ENCODE measurements at places on chromosomes 2 and 18.

DNA sequence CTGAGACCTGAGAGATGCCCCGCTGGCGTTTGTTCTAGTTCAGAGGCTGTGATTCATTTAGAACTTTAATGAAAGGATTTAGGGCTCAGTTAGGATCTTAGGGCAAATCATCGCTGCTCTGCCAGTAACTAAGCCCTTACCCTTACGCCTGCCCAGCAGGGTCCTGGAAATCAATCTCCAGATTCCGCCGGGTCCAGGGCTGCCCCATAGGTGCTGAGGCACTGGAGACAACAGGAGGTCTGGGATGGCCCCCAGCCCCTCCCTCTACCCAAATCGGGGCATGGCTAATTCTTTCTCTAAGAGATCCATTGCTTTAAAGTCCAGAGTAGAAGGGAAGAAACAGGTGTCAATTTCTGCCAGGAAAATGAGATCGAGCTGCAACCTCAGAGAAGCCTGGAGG, 83.1 kb downstream of the SDC1 start:
- DNase-seq, result no peak

- no peak for DNase-seq
These were observed 11.2 kb downstream of the SLC66A2 start for GRCh38 chr18:79940126-79940813.

DNA sequence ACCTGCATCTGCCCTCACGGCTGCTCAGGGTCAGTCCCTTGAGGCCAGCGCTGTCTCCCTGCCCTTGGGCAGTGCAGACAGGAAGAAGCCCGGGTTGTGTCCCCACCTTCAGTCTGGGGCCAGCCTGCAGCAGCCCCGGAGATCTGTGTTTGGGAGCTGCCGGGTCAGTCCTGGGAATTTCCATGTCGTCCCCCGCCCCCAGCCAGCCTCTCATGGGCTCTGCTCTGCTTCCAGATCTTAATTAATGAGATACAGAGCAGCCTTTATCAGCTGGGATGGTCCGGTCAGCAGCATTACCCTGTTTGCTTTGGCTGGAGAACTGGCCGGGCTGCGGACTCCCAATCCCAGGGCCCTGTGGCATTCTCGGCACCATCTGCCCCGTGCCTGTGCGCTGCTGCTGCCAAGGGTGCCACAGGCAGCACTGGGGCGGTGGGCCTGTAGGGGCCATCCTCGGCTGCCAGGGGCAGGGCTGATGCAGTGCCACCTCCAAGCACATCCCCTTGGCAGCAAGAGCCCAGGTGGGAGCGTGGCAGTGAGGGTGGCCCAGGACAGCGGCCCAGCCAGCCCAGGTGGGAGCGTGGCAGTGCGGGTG, 2.4 kb downstream of the BOK start:
- DNase-seq, result no peak

GRCh38 chr2:60296219-60296955, 257.1 kb downstream of the BCL11A start:
- no peak for DNase-seq

DNA sequence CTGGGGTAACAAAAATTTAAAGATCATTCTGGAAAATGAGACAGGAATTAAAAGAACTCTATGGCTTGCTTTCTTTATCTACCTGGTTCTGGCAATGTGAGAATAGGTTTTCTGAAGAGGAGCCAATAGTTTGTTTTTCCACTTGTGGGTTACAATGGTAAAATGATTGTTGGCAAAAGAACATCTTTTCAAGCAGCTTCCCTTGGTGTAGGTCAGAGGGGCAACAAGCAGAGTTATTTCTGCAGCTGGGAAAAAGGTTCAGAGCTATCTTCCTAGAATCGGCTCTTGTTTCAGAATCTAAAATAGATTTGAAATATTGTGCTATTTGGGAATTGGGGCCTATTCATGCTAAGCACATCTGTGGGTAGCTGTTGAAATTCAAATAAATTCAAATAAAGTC, 11.5 kb upstream of the TSPYL6 start:
- DNase-seq, result no peak

- DNase-seq, result no peak
These were observed 45.0 kb downstream of the QPCT start for GRCh38 chr2:37389395-37389794.

DNA sequence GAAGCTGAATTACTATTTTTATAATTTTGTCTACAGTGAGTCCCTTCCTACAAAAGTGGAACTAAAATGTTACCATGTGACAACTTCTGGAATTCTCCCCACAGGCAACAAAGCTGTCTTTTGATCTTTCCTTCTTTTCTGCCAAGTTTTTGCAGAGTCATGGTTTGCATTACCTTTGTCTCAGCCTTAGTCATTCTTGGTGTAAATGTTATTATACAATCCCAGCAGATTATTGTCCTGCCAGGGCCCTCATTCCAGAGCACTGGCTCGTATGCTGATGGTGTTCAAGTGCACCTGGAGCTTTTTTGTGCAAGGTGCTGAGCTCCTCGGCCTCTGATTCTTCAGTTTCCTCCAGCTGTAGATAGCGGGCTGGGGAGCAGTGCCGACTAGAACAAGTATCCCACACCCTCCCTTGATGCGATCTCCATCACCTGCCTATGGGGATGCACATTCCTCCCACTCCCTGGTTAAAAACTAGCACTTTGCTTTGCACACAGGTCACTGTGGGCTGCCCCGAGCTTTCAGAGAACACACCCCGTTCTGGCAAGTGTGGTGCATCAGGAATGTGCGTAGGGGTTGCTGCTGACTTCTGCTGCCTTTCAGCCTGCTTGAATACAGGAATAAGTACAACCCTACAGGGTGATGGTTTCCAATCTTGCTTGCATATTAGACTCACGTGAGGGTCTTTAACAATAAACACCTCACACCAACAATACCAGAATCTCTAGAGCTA, 263.6 kb downstream of the RNF144A start:
- DNase-seq, result no peak

DNA sequence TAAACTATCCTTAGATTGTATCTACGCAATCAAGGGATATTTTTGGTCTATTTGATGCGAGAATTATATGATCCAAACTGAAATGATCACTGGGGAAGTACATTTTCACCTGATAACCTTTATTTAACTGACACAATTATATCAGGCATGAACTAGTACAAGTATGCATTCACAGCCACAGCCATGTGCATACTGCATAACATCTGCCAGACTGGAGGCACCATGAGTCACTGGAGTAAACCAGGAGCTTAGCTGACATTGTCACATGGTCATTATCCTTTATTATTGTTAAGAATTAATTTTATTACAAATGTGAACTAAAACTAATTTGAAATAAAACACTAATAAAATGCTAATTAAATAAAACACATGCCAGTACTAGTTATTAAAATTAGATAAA, 1127.1 kb downstream of the DPP10 start:
- no peak for DNase-seq

- no peak for DNase-seq
These were observed 11.1 kb upstream of the MOCOS start for GRCh38 chr18:36176177-36176584.

GRCh38 chr2:73812635-73813034, 16.1 kb upstream of the STAMBP start:
- DNase-seq, result no peak

DNA sequence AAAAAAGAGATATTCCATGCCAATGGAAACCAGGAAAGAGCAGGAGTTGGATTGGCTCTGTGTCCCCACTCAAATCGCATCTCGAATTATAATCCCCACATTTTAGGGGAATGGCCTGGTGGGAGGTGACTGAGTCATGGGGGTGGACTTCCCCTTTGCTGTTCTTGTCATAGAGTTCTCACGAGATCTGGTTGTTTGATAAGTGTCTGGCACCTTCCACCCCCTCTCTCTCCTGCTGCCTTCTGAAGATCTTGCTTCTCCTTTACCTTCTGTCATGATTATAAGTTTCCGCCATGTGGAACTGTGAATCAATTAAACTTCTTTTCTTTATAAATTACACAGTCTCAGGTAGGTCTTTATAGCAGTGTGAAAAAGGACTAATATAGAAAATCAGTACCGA, 355.6 kb downstream of the NBAS start:
- no peak for DNase-seq

- no peak for DNase-seq
These were observed 44.0 kb downstream of the ITGB6 start for GRCh38 chr2:160156100-160156499.

- no peak for DNase-seq
These were observed 121.2 kb downstream of the ZAP70 start for GRCh38 chr2:97834610-97835009.

DNA sequence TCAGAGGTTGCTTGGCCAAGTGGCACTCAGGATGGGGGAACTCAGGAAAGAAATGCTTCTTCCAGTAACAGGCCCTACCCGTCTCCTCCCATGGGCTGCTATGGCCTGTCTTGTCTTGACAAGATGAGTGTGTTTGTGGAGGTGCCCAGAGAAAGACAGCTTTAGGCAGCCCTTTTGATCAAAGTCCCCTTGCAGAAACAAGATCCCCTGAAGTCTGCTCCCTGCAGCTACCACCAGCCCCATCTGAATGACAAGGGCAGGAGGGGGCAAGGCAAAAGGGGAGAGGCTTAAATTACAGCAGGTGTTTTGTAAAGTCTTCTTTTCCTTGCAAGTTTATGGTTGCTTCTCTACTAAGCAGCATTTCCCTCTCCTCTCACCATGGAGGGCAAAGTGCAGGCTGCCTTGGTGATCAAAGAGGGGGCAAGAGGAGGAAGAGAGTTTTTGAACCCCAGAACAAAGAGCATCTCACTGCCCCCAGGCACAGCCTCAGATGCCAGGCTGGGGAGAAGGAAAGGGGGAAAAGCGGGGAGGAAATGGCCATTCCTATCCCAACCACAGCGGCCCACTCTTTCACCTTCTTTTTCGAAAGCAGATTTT, 6.7 kb downstream of the EVA1A start:
- no peak for DNase-seq

DNA sequence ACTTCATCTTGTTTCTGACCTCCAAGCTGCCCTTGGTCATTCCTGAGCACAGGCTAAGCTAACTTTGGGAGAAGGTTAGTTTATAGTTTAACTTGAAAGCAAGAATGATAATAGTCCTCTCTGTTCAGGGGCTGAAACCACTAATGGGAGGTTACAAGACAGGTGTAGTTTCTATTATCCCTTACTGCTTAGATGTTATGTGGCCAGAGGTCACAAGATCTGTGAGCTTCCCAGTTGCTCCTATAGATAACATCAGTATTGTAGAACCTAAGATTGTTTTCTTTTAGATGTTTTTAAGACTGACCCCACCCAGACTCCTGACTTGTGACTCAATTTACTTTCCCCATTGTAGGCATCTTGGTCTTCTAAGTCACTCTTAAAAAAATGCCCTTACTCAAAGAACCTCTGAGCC, 94.8 kb upstream of the LPIN2 start:
- DNase-seq, result no peak

DNA sequence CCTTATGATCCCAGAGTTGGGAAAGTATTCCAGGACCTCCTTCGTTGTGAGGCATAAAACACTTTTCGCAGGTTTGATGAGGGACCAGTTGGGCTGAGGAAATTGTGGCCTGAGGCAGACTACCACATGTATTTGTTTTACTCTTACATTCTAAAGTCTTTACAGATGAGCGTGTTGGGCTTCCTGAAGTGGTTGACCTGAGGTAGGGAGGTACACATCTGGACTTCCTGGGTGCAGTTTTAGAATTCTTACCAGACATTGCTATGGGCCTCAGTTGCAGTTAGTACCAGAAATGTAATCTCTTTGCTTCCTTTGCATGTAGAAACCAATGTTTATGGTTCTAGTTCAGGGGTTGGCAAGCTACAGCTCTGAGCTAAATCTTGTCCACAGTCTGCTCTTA, 48.7 kb downstream of the COA5 start:
- no peak for DNase-seq

DNA sequence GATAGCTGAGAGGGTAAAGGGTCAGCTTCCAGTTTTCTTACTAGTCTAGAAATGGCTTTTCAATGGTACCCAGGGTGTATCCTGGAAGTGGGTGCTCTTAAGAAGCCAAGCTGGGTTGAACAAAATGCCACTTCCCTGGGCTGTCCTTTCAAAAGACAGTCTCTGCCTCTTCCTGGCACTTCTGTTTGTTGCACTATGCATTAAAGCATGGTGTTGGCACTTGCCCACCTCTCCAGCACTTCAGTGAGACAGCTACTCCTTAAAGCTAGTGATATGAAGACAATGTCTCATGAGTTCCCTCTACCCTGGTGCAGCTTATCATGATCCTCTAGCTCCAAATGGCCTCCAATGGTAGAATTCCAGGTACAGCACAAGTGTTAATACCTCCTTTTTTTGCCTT, 74.3 kb upstream of the IGFBP5 start:
- DNase-seq, result no peak

DNA sequence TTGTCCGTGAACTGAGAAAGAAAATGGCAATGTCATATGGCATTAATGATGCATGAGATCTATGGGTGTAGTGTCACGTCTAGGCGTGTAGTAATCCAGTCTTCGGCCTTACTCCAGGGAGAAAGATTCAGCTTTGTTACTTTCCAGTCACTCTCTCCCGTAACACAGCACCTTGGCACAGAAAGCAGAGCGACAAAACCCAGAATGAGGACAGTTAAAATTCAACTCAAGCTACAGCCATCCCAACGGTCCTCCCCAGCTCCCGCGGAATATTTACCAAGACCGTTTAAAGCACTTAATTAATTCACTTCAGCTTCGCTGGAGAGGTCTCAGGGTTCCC, 797 bp upstream of the CRIM1 start:
- DNase-seq, result no peak

DNA sequence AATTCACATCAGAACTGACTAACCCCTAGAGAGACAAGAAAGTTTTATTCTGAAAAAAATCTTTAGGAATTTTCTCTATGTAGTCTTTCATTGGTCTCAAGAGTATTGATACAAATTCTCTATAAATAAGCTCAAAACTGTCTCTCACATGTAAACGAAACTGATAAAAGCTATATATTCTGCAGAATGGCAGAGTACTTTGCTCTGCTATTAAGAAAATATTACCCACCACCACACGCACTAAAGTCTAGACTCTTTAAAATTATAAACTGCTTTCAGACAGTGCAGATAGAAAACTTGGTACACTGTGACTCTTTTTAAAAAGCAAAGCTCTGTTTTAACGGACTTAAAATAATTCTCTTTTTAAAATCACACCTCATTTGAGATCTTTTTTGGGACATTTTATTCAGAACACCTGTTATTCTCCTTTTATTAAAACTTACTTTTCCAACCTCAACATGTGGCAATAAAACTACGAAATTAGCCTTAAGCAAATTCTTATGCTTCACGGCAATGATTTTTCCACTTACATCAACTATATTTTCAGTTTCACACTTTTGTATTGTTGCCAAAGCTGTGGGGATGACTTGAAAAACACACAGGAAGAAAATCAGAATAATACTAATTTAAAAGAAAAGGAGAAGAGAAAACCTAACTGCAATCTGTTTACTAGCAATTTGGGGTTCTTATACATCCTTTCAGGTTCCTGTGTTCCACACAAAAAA, 58.0 kb downstream of the CCDC88A start:
- no peak for DNase-seq

GRCh38 chr18:6590326-6590725, 139.2 kb upstream of the ARHGAP28 start:
- DNase-seq, result no peak

- no peak for DNase-seq
These were observed 477.2 kb downstream of the TRIB2 start for GRCh38 chr2:13193900-13194299.

- DNase-seq, result no peak
These were observed 104.8 kb downstream of the LBH start for GRCh38 chr2:30336084-30336483.
